ENCODE measurements at places on chromosomes 11 and 22.

- DNase-seq, result no peak
Observed at GRCh38 chr11:108636222-108636621, 28.6 kb upstream of the DDX10 start.

- peak; percentile 52 for DNase-seq
Observed at GRCh38 chr11:15641271-15642045, 526.7 kb downstream of the INSC start.

DNA sequence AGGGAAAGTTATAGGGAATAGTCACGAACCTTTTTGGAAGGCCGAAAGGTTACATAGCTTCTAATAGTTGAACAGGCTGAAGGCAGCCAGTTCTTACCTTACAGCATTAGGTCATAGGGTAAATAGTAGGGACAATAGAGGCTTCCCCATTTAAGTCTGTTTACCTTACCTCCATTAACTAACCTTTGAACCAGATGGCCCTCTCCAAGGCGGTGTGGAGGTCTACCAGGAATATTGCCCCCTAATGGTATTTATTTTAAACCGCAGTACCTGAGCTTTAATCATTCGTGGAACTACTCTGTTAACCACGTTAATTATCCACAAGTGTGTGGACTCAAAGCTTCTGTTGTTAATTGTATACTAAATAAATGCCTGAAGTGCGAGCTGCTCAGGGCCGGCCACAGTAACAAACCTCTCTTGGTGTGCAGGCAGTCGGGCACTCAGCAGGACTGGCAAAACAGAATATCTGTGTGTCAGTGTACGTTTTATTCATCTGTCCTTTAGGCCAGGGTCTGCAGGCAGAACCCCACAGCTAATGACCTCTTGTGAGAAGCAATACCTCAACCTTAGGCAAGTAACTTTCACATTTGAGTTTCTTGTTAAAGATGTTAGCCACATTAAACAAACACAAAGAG, 81.7 kb downstream of the PRCP start:
- no peak for DNase-seq

GRCh38 chr11:130131961-130132850, 27.4 kb upstream of the ST14 start:
- DNase-seq, result no peak
